ENCODE measurements at places on chromosomes 7 and 10. TPM values are rescaled to one million over a fixed set of nuclear protein-coding genes. Genes with fewer than 3 reads are reported as not detected.
A peak's percentile ranks its signal among the peaks of the same experiment; 100 is the strongest.

DNA sequence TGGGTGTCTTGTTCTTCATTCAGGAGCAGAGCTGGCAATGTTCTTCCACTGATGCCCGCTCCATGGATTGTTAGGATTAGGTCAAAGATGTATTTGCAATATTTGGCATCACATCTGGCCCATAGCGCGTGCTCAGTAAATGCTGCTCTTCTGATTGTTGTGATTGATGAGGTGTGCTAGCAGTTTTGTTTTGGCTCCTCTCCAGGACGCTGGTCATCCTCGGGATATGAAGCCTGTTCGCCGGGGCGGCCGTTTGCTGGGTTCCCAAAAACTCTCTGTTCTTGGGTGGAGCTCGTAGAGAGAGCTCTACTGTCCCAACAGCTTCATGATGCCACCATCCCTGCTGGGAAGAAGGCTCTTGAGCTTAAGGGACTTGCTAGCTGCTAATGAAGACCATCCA is 96.9 kb downstream of the XRCC2 start:
- H3K27ac ChIP-seq: no peak overlapping the region
- H3K36me3 ChIP-seq: no peaks in the 10 kb centered on the region
- H3K4me3 ChIP-seq: no peak overlapping the region
- no peaks in the 10 kb centered on the region for H3K27me3 ChIP-seq
- H3K4me1 ChIP-seq: no peaks in the 10 kb centered on the region
- DNase-seq: no peak

DNA sequence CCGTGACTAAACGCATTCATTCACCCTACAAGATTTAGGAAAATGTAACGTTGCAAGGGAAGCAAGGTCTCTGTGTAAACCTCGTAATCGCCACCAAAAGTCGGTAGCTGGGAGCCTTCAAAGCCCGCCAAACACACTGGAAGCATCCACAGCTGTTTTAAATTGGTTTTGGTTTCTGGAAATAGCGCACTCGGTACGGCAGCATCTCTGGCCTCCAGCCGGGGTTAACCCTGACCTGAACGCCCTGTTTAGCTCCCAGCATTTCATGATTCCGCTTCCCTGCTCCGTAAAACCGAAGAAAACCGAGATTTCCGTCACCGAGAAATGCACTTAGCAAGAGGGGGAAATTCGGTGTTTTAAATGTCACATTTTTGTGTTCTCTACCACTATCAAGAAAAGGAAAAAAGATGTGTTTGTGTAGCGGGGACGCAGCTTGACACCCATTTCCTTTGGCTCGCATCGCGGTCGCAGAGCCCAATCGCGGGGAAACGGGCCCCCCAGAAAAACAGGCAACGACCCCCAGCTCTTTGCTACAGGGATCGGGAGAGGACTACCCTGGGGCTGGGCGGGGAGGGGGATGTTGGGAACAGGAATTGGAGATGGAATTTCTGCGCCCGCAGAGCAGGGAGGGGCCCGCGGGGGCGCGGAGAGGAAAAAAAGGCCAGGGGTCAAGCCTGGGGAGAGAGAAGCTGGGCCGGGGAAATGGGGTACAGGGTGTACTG is 646 bp downstream of the SGCE start:
- peaks cover 43% of the 10 kb centered on the region for H3K27me3 ChIP-seq
- peak overlapping the region; percentile 88 for H3K4me3 ChIP-seq
- DNase-seq: peak; percentile 5

DNA sequence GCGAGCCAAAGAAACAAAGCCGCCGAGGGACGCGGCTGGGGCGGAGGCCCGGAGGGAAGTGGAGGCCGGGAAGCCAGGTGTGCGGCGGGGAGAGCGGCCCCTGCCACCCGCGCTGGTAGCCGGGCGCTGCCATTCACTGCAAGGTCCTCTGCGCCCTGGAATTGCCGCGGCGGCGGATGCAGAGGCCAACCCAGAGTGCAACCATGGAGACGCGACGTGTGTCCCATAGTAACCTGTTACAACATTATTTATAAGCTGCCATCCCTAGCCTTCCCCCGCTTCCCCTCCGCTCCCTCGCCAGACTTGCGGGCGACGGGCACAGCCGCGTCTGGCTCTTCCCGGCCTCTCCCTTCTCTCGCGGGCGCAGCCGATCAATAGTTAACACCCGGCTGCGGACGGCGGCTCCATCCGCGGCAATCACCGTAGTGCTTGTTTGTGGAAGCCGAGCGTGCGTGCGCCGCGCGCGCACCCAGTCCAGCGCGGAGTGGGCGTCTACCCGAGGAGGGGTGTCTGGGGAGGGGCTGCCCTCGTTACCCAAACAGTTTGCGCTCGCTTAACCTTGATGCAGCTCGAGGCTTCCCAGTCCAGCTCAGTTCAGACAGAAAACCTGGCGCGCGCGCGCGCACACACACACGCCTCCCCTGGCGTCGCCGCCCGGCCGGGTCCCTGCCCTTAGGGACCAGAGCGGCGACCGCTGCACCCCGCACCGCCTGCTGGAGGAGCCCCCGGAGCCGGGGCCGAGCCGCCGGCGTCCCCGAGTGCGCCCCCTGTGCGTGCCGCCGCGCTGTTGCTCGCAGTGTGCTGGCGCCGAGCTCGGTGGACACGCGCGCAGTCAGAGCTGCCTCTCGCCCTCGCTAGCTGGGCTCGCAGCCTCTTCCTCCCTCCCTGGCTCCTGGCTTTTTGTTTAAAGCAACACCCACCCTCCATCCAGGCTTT is 165.4 kb upstream of the DPP6 start:
- no peaks in the 10 kb centered on the region for H3K4me1 ChIP-seq
- no peak overlapping the region for H3K4me3 ChIP-seq
- no peak for DNase-seq

- H3K27me3 ChIP-seq: no peaks in the 10 kb centered on the region
- H3K36me3 ChIP-seq: no peaks in the 10 kb centered on the region
- peaks cover 17% of the 10 kb centered on the region for H3K4me1 ChIP-seq
- H3K4me3 ChIP-seq: no peak overlapping the region
- DNase-seq: no peak
Measured at GRCh38 chr7:107773027-107773426, 29.1 kb downstream of the CBLL1 start.

DNA sequence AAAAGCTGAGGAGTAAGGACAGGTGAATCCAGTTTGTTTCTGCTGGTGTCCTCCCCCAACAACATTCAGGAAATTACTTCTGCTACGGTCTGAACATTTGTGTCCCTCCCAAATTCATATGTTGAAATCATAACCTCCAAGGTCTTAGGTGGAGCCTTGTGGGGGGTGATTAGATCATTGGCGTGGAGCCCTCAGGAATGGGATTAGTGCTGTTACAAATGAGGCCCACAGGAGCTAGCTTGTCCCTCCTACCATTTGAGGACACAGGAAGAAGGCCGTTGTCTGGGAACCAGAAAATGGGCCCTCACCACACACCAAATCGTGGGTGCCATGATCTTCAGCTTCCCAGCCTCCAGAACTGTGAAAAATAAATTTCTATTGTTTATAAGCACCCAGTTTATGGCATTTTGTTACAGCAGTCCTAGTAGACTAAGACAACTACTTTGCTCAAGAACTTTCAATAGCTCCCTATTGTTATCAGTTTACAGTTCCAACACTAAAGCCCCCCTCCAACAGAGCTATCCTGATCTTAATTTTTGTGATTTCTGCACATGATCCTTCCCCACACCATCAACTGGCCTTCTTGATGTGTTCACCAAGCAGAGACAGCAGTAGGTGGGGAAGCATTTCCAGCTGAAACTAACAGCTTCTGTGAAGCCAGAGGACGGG is 2.1 kb upstream of the LRMDA start:
- peaks cover 5% of the 10 kb centered on the region for H3K4me1 ChIP-seq
- no peak overlapping the region for H3K27ac ChIP-seq
- no peak for DNase-seq
- no peak overlapping the region for H3K4me3 ChIP-seq
- no peaks in the 10 kb centered on the region for H3K36me3 ChIP-seq

The WIPF3 gene
- total RNA-seq: not detected

All from activated T-cell treated with anti-CD3 and anti-CD28 coated beads, Interleukin-2, amount 50 U/mL, for 72 hours (primary cell).